ENCODE measurements at places on chromosomes 1 and 21.

- DNase-seq, result no peak
Observed at GRCh38 chr1:168419736-168420135, 124.1 kb downstream of the XCL2 start.

DNA sequence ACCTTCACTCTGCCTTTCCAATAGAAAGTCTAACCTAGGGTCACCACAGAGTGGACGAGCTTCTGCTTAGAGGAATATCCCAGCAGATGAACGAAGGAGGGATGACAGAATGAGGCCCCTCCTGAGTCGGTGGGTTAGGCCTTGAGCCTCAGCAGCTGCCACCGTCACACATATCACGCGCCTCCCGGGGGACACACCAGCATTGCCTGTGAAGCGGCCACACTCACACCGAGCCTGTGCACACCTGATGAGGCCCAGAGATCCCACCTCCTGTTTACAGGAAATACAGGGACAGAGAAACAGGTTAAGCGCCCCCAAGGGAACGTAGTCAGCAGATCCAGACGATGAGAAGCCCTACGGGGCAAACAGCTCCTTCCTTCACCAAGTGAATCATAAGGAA, 25.1 kb upstream of the LRRC47 start:
- DNase-seq, result no peak

GRCh38 chr1:46697053-46697452, 21.9 kb downstream of the EFCAB14 start:
- DNase-seq, result no peak

DNA sequence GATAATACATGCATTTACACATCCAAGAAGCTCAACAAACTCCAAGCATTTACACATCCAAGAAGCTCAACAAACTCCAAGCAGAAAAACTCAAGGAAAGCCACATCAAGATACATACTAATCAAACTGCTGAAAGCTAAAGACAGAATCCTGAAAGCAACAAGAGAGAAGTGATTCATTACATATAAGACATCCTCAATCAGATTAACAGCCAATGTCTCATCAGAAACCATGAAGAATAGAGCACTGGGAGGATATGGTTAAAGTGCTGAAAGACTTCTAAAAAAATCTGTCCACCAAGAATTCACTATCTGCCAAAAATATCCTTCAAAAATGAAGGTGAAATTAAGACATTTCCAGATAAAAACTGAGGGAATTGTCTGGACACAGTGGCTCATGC, 45.7 kb upstream of the BATF3 start:
- no peak for DNase-seq

- DNase-seq, result peak; percentile 37
Observed at GRCh38 chr1:19390901-19391595, 78.9 kb downstream of the SLC66A1 start.

- DNase-seq, result no peak
Observed at GRCh38 chr1:17895986-17896385, 140.9 kb downstream of the ACTL8 start.

GRCh38 chr1:239718571-239718970, 332.2 kb downstream of the CHRM3 start:
- DNase-seq, result no peak

DNA sequence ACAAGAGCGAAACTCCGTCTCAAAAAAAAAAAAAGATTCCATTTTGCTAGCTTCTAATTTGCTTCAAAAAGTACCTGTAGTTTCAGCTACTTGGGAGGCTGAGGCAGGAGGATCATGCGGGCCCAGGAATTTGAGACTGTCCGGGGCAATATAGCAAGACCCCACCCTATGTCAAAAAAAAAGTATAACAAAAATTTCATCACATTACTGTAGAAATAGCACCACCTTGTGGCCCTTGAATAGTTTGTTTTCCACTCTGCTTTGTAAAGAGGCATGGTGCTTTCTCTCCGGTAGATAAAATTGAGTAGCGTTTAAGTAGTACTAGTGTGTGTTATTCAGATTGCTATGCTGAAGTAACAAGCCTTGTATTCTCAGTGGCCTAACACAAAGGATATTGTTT, 18.2 kb upstream of the MSTO1 start:
- peak; percentile 66 for DNase-seq

DNA sequence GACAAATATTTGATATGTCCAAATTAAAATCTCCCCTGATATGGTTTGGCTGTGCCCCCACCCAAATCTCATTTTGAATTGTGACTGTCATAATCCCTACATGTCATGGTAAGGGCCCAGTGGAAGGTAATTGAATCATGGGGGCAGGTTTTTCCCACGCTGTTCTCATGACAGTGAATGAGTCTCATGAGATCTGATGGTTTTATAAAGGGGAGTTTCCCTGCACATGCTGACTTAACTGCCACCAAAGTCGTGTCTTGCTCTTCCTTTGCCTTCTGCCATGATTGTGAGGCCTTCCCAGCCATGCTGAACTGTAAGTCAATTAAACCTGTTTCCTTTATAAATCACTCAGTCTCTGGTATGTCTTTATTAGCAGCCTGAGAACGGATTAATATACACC, 207.0 kb downstream of the BARHL2 start:
- no peak for DNase-seq

DNA sequence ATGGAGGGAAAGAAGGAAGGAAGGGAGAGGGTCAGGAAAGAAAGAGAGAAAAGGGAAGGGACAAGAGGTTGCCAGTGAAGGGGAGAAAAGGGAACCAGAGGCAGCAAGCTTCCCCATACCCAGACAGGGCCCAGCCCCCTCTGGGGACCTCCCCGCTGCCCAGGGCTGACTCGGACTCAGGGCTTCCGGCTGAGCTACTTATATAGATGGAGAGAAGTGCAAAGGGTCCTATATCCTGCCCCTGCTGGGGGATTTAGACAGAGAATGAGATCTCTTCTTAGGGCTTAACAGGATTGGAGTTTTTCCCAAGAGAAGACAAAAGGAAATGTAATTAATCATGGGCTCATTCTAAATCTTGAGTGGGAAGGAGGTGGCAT, at the start of gene ETV3L:
Gene ETV3L, minus strand, starts transcription at position 176 of the 377 bp plus-strand sequence. CDS start 285 bp downstream, outside the sequence.
- DNase-seq, result no peak

GRCh38 chr1:27887215-27888021, 15.1 kb downstream of the THEMIS2 start:
- DNase-seq, result no peak

- no peak for DNase-seq
Observed at GRCh38 chr1:76264642-76265041, 190.1 kb downstream of the ST6GALNAC3 start.

All from COR-L47 (cell line).